Activated CD8-positive, alpha-beta memory T cell treated with anti-CD3 and anti-CD28 coated beads for 4 hours (primary cell): ENCODE measurements at places on chromosomes 5 and 9.

- no peak for DNase-seq
Observed at GRCh38 chr9:33165263-33166151, 1.6 kb downstream of the B4GALT1 start.

DNA sequence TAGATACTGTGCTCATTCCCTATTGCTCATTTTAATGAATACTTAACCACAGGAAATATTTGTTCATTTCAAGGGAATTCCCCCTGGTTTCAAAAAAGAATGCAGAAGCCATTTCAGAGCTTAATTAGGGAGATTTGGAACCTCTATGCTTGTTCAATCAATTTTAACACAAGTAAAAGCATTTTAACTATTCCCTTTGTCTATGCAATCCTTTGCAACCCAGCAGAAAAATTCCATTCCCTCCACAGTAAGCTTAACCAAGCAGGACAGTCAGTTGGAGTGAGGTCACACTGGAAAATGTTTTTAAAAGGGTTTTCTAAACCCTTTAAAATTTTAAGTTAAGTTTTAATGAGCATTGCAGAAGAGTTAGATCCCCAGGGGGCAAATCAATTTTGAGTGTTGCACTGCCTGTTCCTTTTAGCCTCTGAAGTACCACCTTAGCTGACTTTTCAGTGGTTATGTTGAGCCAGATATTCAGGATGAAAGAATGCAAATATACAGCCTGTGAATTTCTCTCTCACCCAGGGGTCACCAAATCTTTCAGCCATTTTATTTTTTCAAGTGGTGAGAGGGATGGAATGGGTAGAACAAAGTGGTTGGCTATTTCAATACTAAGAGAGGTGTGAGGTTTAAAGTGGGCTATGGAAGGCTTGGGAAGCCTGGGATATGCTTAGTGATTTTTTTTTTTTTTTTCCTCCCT is 356.2 kb upstream of the NUDT12 start:
- no peak for DNase-seq

DNA sequence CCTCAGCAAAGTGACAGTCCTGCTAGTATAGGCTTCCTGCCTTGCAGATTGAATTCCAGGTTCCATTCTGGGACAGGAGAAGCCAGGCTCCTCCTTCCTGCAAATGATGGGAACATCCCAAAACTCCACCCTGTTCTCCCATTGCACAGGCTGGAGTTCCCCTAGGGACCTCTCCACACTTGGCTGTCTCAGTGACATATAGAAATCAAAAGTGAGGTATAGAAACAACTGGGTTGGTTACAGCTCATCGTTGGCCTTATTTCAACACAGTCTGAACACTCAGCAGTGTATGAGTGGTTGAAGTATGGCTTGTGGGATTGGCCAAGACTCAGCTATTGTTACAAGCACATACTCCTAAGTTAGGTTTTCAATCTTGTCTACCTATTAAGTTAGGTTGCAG is 157.8 kb upstream of the FTMT start:
- DNase-seq = no peak

GRCh38 chr5:103745353-103746065 is 182.9 kb upstream of the NUDT12 start:
- DNase-seq = no peak

DNA sequence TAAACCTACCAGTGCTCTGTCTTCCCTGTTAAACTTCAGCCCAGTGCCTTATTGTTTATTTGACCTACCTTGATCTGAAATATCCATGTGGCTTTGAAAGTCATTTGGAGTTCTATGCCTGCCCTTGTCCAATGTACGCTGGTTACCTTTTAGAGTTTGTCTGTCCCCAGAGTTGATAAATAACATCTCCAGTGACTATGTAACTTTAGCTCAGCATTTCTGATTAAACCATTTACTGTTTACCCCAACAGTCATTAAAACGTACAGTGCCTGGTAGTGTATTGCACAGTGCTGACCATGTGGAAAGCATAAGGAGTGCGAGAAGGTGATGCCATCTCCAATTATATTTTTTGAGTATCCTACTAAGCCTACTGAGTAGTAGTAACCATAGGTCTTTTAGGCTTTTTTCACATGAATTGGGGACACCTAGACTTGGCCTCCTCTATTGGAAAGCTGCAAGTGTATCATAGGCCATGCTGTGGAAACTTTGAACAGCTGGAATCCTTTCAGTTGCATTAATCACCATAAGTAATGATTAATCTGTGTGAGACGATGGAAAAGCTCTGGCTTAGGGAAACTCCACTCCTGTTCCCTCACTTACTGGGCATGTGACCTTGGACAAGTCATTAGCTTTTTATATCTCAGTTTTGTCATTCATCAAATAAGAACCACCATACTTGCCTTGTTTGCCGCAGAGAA is 93.5 kb downstream of the MAST4 start:
- no peak for DNase-seq

DNA sequence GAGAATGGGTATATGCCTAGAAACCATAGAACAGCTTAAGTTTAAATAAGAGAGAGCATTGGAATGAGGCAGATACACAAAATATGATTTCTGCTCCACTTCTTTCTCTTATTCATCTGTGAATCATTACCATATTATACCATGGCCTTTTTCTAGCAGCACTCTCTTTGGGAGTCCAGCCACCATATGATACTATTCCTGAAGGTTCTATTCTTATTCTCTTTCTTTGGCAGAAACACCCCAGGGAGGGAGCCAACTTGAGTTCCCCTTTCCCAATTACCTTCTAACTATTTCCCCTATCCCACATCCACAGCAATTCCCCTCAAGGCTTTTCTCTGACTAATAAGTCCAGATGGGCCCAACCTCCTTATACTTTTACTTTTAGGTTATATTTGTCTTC is 55.9 kb downstream of the NDUFAF2 start:
- DNase-seq = no peak

- DNase-seq = no peak
Observed at GRCh38 chr5:115484368-115484767, 60.2 kb downstream of the FEM1C start.

- no peak for DNase-seq
Observed at GRCh38 chr9:80191108-80191507, 619.3 kb downstream of the TLE4 start.

DNA sequence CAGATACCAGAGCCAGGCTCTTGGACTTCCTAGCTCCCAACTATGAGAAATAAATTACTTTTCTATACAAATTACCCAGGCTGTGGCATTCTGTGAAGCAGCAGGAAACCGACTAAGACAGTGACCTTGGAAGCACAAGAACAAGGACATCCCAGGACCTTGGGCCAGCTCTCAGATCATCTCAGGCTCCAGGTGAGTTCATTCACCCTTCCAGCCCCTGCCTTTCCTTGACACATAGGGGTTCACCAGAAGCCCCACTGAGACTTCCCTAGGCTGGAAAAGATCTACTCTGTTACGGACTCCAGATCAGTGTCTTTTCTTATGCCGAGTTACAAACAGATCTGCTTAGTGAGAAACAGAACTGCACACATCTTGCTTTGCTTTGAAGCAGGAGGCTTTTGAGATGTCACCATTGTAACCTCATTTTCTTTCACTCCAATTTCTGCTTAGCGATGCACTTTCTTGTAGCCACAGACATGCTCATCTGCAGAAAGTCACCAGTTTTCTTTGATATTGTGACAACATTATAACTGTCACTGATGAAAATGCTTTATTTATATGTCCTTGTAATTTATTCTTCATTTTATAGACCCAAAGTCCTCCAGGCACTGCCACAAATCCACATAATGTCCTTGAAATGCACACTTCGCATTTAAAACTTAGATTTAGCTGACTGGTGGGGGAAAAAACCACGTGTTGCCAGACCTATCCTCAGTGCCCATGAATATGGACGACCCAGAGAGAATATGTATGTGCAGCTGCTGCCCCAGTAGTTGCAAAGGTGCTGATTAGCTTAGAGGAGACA is 8.1 kb downstream of the CD180 start:
- DNase-seq = no peak

DNA sequence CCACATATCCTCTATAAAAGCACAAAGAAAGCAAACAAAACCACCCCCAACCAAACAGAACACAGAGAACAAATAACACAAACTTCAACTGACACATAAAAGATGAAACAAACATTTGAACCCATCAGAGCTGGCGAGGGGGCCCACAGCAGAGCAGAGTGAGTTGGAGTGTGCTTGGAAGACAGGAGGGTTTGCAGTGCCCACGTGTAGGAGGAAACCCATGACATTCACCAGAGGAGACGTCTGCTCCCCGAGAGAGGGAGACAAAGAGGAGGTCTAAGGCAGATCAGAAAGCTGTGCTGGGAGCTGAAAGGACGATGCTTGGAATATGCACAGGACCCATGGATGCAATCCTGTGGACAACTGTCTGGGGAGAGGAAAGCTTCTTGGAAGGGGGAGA is 27.0 kb downstream of the MRPL36 start:
- no peak for DNase-seq

- DNase-seq = no peak
Observed at GRCh38 chr5:135609981-135610380, 31.2 kb upstream of the CXCL14 start.

DNA sequence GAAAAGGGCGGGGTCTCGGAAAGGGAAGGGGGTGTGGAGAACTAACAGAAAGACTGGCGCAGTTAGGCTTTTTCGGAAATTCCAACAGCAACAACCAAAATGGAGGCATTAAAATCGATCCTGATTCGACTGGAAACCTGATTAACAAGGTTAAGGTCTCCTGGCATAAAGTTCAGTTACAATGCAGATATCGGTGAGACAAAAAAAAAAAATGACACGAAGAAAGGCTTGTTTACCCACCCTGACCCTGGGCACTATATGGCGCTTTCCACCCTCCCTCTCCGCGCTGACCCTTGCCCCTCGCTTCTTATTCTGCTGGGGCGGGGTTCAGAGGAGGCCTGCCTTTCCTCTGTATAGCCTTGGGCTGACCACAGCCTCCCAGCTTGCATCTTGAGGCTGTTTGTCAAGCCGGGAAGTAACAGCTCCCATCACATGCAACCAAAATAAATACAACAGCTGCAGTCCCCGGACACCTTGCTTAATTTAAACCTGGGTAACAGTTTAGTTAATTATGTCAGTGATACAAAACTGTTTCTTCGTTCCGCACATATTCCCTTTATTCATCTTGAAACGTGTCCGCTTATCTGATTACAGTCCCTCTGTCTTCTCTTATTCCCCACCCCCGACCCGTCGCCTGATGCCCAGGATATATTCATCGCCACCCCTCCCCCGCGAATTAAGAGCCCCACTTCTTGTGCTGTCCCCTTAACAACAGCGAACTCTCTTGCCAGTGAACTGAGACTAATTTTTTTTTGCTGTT is 795 bp upstream of the PJA2 start:
- peak; percentile 4 for DNase-seq

DNA sequence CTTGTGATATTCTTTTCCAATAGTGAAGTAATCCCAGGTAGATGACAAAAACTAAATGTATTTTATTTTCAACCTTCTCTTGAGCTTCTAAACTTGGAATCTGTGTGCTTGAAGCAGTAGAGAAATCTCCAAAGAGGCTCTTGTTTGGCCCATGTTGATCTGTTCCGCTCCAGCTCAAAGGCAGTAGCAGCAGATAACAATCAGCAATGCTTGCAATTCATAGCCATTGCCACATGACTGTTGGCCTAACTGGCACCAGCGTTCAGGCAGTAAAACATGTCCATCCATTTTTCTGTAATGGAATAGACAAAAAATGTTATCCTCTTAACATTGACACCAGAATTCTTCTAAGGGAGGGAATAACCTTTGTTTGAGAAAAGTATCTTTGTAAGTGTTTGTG is 270.7 kb upstream of the MSX2 start:
- DNase-seq = no peak

GRCh38 chr5:94682814-94683520 is 64.5 kb downstream of the SLF1 start:
- DNase-seq = no peak

GRCh38 chr5:79109527-79110492 is 1.8 kb upstream of the BHMT start:
- DNase-seq = no peak

DNA sequence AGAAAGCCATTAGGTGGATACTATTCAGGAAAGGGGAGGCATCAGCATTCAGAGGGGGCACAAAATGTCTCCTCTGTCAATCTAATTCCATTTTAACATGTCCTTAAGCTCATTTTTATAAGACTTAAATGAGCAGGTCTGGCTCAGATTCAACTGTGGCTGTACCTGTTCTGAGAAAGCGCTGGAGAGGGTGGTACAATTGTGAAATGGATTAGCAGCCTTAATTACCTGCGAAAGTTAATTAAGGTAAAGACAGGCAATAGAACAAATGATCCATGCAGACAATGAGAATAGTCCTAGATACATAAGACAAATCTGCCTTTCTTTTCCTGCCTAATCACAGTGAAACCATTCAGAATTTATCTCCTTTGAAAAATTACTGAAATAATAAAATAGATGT is 96.2 kb downstream of the TAF11L14 start:
- no peak for DNase-seq

DNA sequence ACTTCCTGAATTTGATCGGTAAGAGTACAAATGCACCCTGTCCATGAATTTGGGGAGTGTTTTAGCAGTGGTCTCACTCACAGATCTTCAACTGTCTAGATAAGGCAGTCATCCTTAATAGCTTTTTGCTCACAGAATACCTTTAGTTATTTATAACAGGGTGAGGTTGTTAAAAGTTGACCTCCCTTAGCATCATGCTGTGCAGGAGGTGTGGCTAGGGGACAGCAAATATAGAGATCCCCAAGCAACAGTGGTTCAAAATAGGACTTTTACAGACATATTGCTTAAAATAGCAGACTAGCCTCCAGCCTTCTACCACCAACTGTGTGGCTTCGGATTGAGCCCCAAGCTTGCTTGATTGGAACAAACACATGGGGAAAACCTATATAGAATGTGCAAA is 724.4 kb downstream of the TLE1 start:
- no peak for DNase-seq

- no peak for DNase-seq
Observed at GRCh38 chr5:169798438-169798837, 161.4 kb downstream of the DOCK2 start.

DNA sequence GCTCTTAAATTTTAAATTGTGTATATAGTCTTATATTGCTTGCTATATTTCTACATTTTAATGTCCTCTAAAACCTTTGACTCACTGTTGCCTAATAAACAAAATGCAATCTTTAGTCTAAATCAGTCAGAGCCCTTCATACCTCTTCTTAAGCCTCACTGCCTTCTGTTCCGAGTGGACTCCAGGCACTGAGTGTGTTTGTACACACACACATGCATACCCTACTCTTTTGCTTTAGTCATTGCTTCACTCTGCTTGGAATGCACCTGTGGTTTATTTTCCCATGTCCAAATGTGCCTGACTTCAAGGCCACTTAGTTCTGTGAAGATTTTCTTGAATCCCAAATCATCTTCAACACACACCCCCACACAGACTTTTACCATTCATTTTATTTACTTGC is 60.9 kb downstream of the SLC12A2 start:
- DNase-seq = no peak

- DNase-seq = no peak
Observed at GRCh38 chr5:63959177-63959982, 2.9 kb downstream of the HTR1A start.

- DNase-seq = no peak
Observed at GRCh38 chr5:172622091-172623046, 18.7 kb upstream of the NEURL1B start.
